Fibroblast of pulmonary artery (primary cell): ENCODE measurements at places on chromosomes 13 and 19.
A peak's percentile ranks its signal among the peaks of the same experiment; 100 is the strongest.

GRCh38 chr13:110779022-110779421 is 65.5 kb downstream of the ING1 start:
- DNase-seq, result no peak

GRCh38 chr13:99217461-99218110 is 16.9 kb downstream of the UBAC2 start:
- no peak for DNase-seq

- peak; percentile 24 for DNase-seq
Measured at GRCh38 chr13:85091631-85092234, 707.5 kb downstream of the SLITRK6 start.

- no peak for DNase-seq
Measured at GRCh38 chr19:41193430-41194156, 574 bp downstream of the CYP2S1 start.

- DNase-seq, result no peak
Measured at GRCh38 chr13:97976610-97977521, 23.4 kb downstream of the IPO5 start.

DNA sequence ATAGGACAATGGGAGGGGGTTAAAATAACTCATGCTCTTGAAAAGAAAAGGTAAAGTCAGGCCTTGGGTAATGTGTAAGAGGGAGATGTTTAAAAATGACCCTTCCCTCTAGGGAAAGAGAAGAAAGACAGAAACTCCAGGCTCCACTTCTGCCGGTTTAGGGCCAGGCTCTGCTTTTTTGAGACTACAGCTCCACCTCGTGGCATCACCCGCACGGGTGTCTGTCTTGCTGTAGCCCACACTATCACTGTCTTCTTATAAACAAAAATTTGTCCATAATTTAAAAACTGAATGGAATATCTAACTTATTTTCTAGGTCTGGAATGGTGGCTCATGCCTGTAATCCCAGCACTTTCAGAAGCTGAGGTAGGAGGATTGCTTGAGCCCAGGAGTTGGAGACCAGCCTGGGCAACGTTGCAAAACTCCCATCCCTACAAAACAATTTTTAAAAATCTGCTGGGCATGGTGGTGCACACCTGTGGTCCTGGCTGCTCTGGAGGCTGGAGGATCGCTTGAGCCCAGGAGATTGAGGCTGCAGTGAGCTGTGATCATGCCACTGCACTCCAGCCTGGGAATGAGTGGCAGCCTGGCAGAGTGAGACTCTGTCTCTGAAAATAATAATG is 65.1 kb upstream of the GTF3A start:
- DNase-seq, result peak; percentile 81

DNA sequence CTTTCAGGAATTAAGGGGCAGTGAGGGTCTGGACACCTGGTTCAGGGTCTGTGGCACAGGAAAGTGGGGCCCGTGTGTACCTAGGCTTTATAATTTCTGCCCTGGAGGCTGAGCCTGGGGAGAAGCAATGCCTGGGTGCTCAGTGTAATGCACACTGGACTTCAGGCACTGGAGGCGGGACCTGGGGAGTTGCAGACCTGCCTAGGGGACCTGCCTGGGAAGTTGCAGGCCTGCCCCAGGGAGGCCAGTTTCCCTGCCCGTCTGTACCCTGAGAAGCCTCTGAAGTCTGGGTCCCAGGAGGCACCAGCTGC is 2.5 kb upstream of the TMEM59L start:
- DNase-seq, result no peak

GRCh38 chr13:19838865-19839275 is 24.6 kb downstream of the ZMYM5 start:
- peak; percentile 56 for DNase-seq

- DNase-seq, result no peak
Measured at GRCh38 chr19:6590827-6591319, at the start of gene CD70. Gene CD70, minus strand, starts transcription at chr19:6591150. Its CDS starts 148 bp downstream, at chr19:6591002.

DNA sequence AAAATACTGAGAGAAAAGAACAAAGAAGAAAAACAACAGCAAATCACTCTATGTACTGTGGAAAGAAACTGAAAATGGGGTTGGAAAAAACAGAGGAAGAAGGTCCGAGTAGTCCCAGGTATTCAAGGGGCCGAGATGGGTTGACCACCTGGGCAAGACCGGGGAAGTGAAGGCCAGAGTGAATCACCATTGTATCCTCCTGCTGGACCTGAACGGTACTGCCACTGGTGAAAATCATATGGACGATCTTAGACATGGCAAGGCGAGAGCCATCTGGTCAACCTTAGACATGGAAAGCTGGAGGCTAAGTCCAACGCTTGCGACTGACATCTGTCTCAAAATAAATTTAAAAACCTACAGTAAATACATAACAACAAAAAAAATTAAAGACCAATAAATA is 44.4 kb upstream of the ZNF91 start:
- no peak for DNase-seq

DNA sequence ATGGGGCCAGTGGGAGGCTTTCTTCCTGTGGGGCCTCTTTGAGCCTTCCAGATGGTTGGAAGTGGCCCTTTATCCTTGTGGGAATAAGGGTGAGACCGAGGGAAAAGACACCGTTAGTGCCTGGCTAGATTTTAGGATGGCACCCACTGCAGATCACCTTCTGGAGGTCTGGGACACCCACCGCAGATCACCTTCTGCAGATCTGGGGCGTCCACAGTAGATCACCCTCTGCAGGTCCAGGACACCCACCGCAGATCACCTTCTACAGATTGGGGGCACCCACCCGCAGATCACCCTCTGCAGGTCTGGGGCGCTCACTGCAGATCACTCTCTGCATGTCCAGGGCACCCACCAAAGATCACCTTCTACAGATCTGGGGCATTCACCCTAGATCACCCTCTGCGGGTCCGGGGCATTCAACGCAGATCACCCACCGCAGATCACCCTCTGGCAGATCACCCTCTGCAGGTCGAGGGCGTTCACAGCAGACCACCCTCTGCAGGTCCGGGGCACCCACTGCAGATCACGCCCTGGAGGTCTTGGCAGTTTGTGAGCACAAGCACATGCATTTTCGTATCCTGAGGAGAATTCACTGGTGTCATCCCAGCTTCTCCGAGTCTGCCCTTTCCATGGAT is 153.4 kb upstream of the TSHZ3 start:
- DNase-seq, result no peak

- DNase-seq, result peak; percentile 80
Measured at GRCh38 chr19:39696387-39696786, 7.9 kb upstream of the LGALS14 start.

DNA sequence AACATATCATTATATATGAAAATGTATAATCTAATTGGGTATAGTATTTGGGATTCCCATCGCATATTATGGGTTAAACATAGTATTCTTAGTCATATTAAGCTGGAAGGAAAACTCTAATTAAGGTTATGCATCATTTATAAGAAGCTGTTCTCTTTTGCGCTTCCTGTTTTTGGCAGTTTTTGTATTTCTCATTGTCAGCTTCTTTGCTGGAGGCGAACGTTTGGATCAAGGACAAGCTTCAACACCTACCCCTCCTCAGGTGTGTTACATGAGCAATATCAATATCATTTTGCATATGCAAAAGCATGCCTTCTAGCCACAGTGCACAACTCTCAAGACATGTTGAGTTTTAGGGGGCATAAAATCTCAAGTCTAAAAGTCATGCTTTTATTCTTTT is 439.8 kb downstream of the TDRD3 start:
- DNase-seq, result no peak

DNA sequence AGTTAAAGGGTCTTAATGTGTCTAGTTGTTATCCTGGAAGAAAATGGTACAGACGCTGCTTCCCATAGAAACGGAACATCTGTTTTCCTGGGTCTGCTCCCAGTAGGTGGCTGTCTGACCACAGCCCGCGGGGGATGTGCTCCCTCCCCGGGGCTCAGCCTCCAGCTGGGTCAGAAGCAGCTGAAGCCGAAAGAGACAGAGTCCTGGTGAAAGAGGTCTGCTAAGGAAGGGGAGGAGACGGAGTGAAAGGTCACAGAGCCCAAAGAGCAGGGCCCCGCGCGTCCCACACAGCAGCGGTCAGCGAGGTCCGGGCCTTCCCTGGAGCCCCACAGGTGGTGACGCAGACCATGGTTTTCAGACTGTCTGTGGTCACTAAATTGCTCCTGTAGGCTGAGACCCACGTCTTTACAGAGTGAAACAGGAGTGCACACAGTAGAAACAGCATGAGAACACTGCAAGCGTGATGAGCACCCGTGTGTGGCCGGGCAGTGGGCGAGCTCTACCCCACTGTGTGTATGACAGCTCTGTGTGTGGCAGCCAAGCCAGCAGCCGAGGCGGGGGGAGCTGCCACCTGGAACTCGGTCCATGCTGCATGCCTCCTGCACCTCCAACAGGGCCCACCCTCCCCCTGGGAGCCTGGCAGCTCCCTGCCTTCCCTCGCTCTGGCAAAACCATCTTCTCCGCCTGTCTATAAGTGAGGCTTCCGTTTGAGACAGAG is 52.0 kb upstream of the C13orf46 start:
- peak; percentile 74 for DNase-seq

DNA sequence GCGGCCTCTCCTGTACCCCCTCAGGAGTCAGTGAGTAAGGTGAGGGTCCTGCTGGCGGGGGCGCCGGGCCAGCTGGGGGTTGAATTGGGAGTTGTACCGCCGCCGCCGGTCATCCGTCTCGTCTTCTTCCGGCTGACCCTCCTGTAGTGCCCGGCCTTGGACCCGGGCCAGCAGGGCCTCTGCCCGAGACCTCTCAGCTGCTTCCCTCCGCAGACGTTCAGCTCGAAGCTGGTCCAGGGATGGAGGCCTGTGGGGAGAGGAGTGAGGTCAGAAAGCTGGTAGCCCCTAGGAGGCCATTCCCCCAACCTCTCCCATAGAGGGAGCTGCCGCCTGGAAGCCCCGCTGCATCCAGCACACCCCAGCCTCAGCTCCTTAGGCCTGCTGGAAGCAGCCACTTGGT is 3.8 kb downstream of the LENG1 start:
- DNase-seq, result no peak

- peak; percentile 21 for DNase-seq
Measured at GRCh38 chr13:109345433-109345941, 440.9 kb downstream of the IRS2 start.

DNA sequence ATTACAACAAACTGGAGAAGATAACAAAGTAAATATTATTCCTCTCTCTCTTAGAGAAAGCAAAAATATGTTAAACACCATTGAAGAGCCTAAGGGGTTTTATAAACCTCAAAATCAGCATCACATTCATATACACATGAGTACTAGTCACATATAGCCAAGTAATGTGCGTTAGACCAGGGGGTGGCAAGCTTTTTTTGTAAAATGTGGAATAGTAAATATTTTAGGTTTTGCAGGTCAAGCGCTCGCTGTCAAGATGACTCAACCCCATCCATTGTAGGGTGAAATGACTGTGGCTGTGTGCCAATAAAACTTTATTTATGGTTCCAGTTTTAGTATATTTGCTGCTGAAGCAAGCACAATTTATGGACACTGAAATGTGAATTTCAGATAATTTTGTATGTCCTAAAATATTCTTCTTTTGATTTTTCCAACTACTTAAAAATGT is 21.7 kb downstream of the RFX2 start:
- peak; percentile 60 for DNase-seq

GRCh38 chr13:106373304-106373988 is 162.0 kb downstream of the EFNB2 start:
- no peak for DNase-seq

GRCh38 chr13:39039041-39039440 is 785 bp downstream of the NHLRC3 start:
- no peak for DNase-seq

DNA sequence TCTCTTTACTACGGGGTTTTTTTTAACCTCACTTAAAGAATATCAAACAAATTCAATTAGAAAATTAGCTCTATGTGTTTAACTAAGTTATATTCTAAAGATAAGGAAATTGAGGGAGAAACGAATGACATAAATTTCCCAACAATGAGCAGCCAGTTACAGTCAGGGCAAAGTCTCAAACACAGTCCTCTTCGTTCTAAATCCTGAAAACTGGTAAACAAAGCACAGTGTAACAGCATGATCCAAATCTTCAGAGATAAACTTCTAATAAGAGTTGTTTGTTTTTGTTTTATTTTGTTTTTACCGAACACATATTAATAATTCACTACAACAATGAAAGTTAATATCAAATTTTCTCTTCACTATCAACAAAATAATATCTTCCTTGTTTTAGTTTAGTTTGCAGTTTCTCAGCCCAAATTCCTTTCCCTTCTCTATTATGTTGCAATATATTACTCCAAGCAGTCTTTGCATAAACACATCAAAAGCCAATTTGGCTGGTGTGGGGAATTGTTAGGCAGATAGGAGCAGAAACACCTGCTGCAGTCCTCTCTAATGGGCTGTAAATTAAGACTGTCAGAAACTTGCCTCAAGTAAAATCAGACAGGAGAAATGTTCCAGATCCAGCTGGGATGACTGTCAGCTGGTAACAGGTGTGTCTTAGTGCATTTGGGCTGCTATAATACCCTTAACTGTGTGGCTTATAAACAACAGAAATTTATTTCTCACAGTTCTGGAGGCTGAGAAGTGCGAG is 106.5 kb upstream of the SGCG start:
- peak; percentile 3 for DNase-seq

DNA sequence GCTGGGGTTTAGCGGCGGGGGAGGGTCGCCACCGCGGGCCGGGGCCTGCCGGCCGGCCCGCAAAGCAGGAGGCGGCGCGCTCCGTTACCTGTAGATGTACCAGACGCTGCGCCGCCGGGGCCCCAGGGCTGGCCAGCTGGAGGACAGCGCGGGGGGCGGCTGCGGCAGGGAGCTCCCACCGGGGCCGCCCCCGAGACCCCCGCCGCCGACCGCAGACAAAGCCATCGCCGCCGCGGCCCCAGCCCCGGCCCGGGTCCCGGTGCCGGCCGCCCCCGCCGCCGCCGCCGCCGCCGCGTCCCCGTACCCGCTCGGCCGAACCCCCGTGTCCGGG is 24.8 kb downstream of the SHANK1 start:
- DNase-seq, result no peak

DNA sequence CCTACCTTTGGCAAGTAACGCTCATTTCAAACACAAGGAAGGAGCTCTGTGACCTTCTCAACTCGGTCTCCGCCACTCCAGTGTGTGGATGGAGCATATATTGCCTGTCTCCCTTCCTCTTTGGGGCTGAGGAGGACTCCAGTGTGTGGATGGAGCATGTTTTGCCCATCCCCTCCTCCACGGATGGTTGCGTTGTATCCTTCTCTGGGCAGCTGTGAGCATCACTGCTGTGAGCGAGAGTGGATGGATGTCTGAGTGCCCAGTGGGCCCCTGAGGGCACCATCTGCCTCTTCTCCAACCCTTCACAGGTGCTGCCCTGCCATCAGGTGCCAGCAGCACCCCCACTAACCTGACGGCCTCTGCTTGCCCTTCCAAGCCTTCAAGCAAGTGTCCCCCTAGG is 186.2 kb downstream of the TEX29 start:
- DNase-seq, result no peak
